ENCODE measurements at places on chromosomes 16 and 17. TPM values are rescaled to one million over a fixed set of nuclear protein-coding genes. Genes with fewer than 3 reads are reported as not detected.

The PRDM7 gene
- not detected for total RNA-seq

The HMOX2 gene
- total RNA-seq, result 103 TPM

DNA sequence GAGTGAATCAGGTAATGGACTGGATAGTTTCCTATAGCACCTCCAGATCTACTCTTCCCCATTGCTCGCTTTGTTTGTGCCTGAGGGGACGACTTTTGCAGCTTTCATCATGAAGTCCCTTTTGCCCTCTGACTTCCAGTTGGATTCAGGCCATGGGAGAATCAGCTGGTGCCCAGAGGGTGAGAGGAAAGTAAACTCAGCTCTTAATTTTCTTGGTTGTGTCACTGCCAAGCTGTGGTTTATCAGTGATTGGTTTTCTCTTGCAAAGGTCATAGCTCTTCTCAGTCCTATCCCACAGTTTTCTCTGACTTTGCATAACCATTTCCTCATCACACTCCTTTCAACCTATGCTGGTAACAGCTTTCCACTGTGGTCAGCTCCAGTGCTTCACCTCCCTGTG is 200.1 kb downstream of the KCNJ2 start:
- no peak for DNase-seq
- no peaks in the 10 kb centered on the region for H3K36me3 ChIP-seq
- no peaks in the 10 kb centered on the region for H3K4me1 ChIP-seq

- H3K27ac ChIP-seq, result peak overlapping the region; percentile 81
- DNase-seq, result peak; percentile 64
- H3K27me3 ChIP-seq, result no peaks in the 10 kb centered on the region
Observed at GRCh38 chr17:7867881-7868329, 10.1 kb downstream of the CYB5D1 start.

DNA sequence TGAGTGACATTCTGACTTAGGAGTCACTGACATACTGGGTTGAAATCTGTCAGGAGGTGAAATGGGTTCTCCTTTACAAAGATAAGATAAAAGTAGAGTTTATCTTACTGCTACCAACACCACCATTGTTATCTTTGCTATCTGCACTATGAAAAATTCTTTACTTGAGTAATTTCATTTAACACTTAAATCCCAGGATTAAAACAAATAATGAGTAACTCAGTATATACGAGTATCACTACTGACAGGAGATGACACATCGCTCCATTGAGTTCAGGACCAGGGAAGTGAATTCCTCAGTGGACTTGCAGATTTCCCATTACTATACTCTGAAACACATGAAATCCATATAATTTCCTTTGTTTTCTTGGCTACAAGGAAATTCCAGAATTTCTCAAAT is 242.1 kb upstream of the NLRP1 start:
- no peaks in the 10 kb centered on the region for H3K36me3 ChIP-seq
- no peaks in the 10 kb centered on the region for H3K4me1 ChIP-seq
- DNase-seq, result no peak
- no peak overlapping the region for H3K4me3 ChIP-seq

DNA sequence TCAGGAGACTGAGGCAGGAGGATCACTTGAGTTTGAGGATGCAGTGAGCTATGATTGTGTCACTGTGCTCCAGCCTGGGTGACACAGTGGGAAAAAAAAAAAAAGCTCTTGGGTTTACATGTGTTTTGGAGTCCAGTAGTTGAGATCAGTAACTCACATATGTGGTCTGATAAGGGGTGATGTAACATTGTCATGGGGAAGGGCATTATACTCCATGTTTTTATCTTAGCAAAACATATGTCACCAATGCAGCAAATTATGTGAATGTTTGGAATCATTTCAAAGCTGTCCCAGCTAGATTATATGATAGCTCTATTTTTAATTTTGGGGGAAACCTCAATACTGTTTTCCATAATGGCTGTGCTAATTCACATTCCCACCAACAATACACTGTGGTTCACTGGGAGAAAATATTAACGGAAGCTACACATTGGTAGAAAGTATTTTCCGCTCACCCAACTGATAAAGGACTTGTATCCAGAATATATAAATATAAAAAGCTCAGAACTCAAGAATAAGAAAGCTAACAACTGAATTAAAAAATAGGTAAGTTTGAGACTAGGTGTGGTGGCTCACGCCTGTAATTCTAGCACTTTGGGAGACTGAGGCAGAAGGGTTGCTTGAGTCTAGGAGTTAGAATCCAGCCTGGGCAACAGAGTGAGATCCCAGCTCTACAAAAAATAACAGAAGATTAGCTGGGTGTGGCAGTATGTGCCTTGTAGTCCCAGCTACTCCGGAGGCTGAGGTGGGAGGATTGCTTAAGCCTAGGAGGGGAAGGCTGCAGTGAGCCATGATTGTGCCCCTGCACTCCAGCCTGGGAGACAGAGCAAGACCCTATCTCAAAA is 224.1 kb upstream of the TBX2 start:
- no peak overlapping the region for H3K4me3 ChIP-seq
- H3K4me1 ChIP-seq, result peaks cover 18% of the 10 kb centered on the region
- H3K27me3 ChIP-seq, result no peaks in the 10 kb centered on the region
- DNase-seq, result no peak

- H3K4me3 ChIP-seq, result peak overlapping the region; percentile 65
- no peaks in the 10 kb centered on the region for H3K27me3 ChIP-seq
- no peak overlapping the region for H3K27ac ChIP-seq
- H3K4me1 ChIP-seq, result peaks cover 13% of the 10 kb centered on the region
- peaks cover 4% of the 10 kb centered on the region for H3K36me3 ChIP-seq
- DNase-seq, result no peak
Observed at GRCh38 chr16:53209877-53210276, 155.1 kb downstream of the CHD9 start.

GRCh38 chr17:27573971-27574525 is 56.9 kb upstream of the LGALS9 start:
- no peak overlapping the region for H3K4me3 ChIP-seq
- DNase-seq, result no peak
- H3K4me1 ChIP-seq, result peaks cover 91% of the 10 kb centered on the region
- H3K27me3 ChIP-seq, result no peaks in the 10 kb centered on the region
- H3K36me3 ChIP-seq, result peaks cover 16% of the 10 kb centered on the region

GRCh38 chr16:67780847-67781564 is 25.4 kb downstream of the RANBP10 start:
- peaks cover 10% of the 10 kb centered on the region for H3K36me3 ChIP-seq
- no peaks in the 10 kb centered on the region for H3K27me3 ChIP-seq
- peaks cover 24% of the 10 kb centered on the region for H3K4me1 ChIP-seq
- H3K4me3 ChIP-seq, result no peak overlapping the region

- DNase-seq, result no peak
- no peak overlapping the region for H3K4me3 ChIP-seq
- no peaks in the 10 kb centered on the region for H3K4me1 ChIP-seq
- no peak overlapping the region for H3K27ac ChIP-seq
- H3K36me3 ChIP-seq, result no peaks in the 10 kb centered on the region
- no peaks in the 10 kb centered on the region for H3K27me3 ChIP-seq
Observed at GRCh38 chr16:85507342-85507741, 105.8 kb upstream of the GSE1 start.

GRCh38 chr16:65910291-65910690 is 456.2 kb upstream of the CDH5 start:
- H3K36me3 ChIP-seq, result no peaks in the 10 kb centered on the region
- DNase-seq, result no peak
- no peaks in the 10 kb centered on the region for H3K27me3 ChIP-seq
- no peak overlapping the region for H3K4me3 ChIP-seq

GRCh38 chr16:16861546-16861945 is 482.6 kb downstream of the NPIPA7 start:
- H3K27ac ChIP-seq, result no peak overlapping the region
- H3K27me3 ChIP-seq, result peaks cover 6% of the 10 kb centered on the region
- H3K36me3 ChIP-seq, result no peaks in the 10 kb centered on the region
- peaks cover 1% of the 10 kb centered on the region for H3K4me1 ChIP-seq

DNA sequence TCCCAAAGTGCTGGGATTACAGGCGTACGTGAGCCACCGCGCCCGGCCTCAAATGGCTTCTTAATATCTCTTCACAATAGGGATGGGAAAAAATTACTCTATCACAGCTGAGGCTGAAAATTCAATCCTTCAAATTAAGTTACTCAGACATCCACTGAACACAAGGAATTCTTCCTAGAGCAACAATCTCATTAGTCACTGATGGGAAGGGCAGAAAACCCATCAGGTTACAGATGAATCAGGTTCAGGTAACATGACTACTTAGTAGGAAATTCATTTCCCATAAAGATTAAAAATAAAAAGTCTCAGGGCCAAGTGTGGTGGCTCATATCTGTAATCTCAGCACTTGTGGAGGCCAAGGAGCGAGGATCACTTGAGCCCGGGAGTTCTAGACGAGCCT is 42.5 kb upstream of the ABR start:
- peaks cover 1% of the 10 kb centered on the region for H3K4me1 ChIP-seq
- peaks cover 2% of the 10 kb centered on the region for H3K36me3 ChIP-seq
- no peak overlapping the region for H3K27ac ChIP-seq

GRCh38 chr16:83438326-83438725 is 369.5 kb upstream of the HSBP1 start:
- no peaks in the 10 kb centered on the region for H3K36me3 ChIP-seq
- H3K27ac ChIP-seq, result no peak overlapping the region

DNA sequence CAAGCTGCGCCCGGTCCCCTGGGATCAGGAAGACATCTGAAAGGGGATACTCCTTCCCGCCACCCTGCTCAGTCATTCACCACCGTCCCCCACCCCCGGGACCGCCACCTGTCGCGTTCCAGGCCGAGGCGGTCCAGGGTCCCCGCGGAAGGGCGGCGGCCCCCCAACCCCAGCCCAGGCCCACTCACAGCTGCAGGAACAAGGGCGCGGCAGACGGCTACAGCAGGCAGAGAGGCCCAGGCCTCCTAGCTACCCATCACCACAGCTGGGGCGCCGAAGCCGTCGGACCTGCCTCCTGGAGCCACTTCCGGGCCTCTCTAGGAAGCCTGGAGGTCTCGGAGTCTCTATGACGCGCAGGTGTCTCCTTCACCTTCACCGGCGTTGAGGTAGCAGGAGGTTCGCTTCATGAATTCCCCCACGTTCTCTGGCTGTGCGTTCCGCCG is at the start of gene SDR42E1:
SDR42E1 (minus strand) TSS at position 272 of the 443 bp plus-strand sequence. CDS start 10,612 bp downstream, outside the sequence.
- peaks cover 33% of the 10 kb centered on the region for H3K36me3 ChIP-seq
- H3K27ac ChIP-seq, result peak within 1 kb of the TSS; percentile 68
- peaks cover 15% of the 10 kb centered on the region for H3K4me1 ChIP-seq
- peak; percentile 78 for DNase-seq
